ENCODE measurements at places on chromosomes 2 and 18.

DNA sequence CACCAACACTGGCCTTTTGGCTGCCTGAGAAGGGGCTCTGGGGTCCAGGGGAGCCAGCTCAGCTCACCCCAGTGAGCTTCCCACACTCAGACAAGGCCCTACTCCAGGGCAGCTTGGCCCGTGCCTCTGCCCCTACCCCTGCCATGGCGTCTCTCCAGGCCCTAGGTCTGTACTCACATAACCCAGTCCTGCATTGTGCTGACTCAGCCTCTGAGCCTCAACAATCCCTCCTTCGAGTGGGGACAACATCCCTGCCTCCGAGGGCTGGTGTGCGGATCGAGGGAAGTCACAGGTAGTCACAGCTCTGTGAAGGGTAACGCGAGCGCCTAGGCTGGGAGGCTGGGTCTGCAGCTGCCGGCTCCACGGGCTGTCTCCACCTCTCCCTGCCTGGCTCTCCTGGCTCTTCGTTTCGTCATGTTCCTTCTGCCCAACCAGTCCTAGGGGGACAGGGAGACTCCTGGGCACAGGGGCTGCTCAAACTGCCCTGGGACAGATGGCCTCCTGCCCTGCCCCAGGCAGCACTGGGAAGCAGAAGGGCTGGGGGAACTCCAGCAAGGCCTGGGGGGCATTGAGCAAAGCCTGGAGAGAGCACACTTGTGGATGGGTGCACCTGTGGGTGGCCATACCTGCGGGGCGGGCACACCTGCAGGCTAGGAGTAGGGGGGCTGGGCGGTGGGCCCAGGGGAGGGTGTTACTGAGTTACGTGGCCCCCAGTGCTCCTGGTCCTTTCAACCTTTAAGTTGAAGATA is 74.6 kb downstream of the RRM2 start:
- no peak for DNase-seq

GRCh38 chr2:113225263-113226259 is 51.8 kb downstream of the PSD4 start:
- DNase-seq, result no peak

DNA sequence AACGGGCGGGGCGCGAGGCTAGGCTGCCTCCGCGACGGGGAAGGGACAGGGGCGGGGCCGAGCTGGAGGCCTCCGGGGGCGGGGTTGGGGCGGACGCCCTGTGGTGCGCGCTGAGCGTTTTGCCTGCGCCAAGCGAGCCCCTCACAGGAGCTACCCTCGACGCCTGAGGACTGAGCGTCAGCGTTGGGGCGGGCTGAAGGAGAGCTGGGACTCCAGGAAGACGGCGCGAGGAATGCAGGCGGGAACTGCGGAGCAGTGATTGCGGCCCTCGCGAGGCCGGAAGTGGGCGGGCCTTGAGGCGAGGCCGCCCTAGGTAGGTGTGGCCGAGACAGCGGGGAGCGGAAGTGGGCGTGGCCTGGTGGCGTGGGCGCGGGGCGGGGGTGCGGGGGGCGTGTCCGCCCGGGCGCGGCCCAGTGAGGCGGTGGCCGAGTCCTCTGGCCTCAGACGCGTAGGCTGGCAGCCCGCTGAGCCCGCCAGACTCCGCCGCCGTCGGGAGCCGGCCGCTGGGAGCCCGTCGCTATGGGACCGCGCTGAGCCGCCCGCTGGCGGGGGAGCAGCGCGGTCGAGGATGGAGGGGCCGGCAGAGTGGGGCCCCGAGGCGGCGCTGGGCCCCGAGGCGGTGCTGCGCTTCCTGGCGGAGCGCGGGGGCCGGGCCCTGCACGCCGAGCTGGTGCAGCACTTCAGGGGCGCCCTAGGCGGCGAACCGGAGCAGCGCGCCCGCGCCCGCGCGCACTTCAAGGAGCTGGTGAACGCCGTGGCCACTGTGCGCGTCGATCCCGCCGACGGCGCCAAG is at the start of the genes SEPTIN10 and SOWAHC:
Gene SEPTIN10 (minus strand): TSS at position 45 of the 793 bp plus-strand sequence. CDS start 139 bp downstream, outside the sequence.
Gene SOWAHC (plus strand): TSS at position 443 of the 793 bp plus-strand sequence. CDS start 126 bp downstream, at position 569.
- peak; percentile 52 for DNase-seq

GRCh38 chr2:119253114-119253702 is 29.6 kb downstream of the STEAP3 start:
- no peak for DNase-seq

DNA sequence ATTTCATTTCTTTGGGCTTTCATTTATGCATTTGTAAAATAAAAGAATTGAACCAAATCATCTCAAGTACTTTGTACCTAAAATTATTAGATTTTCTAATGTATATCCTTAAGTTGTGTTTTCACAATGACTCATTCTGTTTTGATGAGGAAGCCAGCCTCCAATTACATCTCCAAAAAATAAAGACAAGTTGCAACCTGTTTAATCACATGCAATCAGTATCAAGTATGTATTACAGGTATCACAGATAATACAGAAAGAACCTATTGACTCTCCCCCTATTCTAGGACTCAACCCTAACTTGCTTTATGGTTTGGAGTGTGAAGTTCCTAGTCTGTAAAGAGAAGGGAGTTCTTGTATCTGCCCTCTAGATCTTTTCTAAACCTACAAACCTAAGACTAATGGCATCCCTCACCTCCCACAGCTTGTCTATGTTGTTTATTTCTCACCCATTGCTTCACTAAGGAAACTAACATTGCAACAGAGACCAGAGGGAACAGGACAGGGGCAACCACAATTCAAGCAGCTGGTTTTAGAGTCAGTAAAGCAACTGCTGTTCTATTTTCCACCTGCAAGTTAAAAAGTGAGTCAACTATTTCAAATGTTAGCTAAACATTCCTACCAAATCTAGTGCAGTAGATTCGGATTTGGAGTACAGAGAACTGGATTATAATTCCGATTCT is 141.1 kb upstream of the ETAA1 start:
- DNase-seq, result no peak

DNA sequence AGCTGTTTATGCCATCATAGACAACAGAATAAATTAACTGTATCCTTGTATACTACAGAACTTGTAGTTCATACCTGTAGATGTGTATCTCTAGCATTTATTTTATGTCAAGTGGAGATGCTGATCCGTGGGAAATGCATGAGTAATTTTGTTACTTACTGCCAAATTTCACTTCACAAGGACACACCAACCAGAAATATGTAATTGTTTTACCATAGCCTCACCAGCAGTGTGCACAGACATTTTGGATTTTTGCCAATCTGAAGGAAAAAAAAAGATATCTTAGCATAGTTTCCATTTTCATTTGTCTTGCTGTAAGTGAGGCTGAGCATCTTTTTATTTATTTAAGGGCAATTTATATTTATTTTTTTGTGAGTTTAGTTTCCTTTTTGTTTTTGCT is 265.1 kb upstream of the OSR1 start:
- no peak for DNase-seq

DNA sequence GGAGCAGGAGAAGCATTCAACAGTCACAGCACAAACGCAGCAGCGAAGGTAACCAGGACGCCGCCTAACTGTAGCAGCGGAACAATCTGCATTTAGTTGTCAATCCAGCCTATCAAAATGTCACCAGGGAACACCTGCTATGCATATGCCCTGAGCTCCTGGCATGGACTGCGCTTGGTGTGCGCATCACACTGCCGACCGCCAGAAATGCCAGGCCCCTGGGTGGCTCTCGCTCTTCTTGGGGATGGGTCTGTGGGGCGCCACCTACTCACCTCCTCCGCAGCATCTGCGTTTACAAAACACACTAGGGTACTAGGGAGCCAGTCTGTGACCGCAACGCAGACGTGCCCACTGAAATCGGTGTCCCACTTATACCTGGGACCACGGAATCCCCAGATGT is 31.7 kb downstream of the ZNF516 start:
- DNase-seq, result no peak

GRCh38 chr2:204647626-204648025 is 102.4 kb downstream of the PARD3B start:
- DNase-seq, result no peak

DNA sequence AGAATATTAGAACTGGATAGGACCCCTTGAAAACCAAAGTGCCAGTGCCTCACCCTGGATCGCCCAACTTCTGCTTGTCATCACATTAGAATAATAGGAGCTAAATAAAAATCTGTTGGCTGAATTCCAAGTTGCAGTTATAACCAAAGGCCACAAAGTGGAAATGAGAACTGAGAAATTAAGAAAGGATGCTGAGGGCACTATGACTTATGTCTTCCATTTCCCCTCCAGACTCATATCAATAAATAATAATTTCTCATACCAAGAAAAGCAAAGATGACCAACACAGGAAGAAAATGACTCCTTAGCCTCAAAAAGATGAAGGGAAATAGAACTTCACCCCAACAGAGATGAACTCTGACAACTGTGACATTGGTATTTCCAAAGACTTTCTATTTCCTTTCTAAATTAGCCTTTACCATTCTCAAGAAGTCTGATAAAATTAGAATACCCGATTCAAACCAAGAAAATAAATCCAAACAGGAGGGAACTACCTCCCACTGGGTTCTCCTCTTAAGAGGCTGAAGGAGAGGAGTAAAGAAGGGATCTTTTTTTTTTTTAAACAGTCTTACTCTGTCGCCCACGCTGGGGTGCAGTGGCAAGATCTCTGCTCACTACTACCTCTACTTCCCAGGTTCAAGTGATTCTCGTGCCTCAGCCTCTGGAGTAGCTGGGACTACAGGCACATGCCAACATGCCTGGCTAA is 46.5 kb upstream of the EPG5 start:
- DNase-seq, result no peak

- no peak for DNase-seq
These were observed 13.4 kb downstream of the NOP58 start for GRCh38 chr2:202278944-202279343.

- DNase-seq, result no peak
These were observed 192.8 kb upstream of the PID1 start for GRCh38 chr2:229463841-229464346.

DNA sequence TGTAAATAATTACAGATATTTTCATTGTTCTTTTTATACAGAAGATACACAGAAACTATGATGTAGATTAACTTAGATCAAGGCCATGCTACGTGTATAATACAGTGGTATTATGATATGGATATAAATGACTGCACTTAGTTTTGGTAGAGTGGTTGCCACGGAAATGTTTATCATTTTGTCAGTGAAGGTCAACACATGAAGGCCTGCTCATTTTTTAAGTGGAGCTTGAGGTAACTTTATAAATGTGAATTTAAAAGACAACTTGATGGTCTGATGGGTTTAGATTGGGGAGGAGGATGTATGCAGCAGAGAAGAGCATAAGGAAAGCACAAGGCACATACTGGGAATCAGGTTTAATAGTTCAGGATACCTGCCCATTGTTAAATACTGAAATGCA is 14.4 kb upstream of the BBS5 start:
- no peak for DNase-seq

DNA sequence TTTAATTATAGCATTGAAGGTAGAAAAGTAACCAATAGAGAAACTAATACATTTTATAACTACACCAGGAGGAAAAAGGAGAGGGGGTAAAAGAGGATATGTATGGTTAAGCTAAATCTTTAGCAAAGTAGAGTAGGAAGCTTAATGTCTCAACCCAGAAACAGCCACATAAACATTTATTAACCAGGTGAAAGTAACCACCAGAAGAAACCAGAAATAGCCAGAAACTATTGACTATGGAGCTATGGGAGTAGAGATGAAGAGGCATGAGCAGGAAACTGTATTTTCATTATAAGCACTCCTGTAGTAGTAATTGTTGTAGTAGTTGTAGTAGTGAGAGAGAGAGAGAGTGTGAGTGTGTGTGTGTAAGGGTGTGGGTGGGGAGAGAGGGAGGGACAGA is 617.5 kb upstream of the CHAC2 start:
- DNase-seq, result no peak

GRCh38 chr2:26298638-26299393 is 47.1 kb upstream of the SELENOI start:
- DNase-seq, result peak; percentile 30

DNA sequence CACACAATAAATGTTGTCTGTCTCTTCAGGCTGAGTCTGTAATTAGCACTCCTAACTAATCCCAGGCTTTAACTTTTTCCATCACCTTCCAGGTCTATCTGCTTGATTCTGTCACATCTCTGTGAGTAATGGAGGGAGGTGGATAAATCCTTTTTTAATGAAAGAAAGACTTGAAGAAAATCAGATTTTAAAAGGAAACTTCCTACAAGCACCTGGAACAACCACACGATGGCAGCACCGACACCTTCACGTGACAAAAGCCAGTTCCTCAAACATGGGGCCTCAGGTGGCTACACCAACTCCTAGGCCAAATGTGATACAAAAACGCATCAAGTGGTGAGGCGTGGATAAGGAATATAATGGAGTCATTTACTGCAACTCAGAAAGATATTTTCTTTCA is 41.8 kb downstream of the TGFBRAP1 start:
- no peak for DNase-seq

DNA sequence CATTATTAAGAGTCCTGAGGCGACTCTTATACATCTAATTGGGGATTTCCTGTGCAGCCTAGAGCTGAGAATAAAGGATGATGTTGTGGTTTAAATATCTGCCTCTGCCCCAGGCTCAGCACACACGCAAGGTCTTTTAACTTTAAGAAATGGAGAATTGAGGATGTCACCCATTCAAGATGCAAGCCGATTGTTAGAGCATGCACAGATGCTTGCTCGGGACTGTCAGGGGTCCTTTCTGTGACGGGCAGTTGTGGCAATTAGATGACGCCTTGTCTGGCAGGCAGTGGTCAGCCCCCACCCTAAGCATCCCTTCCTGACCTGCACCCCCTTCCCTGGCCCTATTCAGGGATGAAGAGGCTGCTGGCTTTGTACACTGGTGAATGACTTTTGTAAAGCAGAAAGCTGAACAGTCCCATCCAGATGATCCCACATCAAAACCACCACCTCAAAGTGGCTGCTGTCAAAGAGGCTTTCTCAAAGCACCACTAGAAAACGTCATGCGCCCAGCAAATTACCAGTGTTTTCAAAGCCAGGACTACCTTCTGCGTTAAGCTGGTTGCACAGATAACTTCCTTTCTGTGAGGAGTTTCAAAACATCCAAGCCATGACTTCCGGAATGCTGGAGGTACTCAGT is 23.7 kb downstream of the FAM178B start:
- peak; percentile 69 for DNase-seq

DNA sequence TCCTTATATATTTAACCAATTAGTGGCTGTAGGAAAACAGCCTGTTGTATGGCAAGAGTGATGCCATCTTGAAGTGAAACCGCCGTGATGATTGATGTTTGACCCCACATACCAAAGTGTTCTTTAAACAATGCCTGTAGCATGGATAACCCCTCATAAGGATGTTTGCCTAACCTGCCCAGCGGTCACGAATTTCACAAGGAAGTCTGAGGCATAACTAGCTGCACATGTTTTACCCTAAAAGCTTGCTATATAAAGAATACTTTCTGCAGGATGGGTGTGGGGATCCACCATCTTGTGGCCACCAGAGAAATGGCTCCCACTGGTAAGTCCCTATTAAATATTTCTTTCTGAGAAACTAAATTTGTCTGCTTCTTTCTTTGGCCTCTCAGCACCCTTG is 68.7 kb downstream of the ZDBF2 start:
- no peak for DNase-seq

- no peak for DNase-seq
These were observed 28.7 kb downstream of the KIF1A start for GRCh38 chr2:240791221-240791800.
